Stimulated activated CD8-positive, alpha-beta memory T cell treated with anti-CD3 and anti-CD28 coated beads, Interleukin-7, amount 100 ng/mL, for 1 hour (primary cell): ENCODE measurements at places on chromosomes 13 and 19.
A peak's percentile ranks its signal among the peaks of the same experiment; 100 is the strongest.

DNA sequence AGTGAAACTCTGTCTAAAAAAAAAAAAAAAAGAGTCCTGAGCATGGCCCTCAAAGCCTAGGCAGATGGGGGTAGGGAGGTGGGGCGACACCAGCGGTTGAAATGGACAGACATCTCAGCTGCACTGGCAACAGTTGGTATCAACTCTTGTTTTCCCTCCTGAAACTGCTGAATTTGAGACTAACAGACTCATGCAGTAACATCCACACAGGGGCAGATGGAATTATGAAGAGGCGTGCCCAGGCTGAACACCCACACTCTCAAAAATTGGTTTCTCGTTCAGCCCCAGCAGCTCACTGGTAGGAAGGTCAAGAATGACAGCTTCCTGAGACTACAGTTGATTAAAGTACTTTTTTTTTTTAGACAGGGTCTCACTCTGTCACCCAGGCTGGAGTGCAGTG is 24.1 kb downstream of the PBX4 start:
- no peak for DNase-seq

DNA sequence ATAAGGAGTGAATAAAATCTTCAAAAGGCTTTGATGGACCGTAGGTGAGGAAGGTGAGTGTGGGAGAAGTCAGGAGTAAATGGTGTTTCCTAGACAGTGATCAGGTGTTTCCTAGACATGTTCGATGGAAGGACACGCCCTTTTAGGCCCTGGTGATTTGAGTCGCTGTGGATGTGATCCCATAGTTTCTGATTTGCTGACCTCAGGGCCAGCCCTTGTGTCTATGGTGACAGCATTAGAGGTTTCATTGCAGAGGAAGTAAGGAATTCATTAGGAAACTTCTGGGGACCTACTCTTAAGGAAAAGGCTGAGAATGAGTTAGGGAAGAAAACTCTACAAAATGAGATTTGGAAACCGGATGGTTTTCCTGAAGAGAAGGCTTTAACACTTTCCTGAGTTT is 31.5 kb upstream of the RNF113B start:
- no peak for DNase-seq

DNA sequence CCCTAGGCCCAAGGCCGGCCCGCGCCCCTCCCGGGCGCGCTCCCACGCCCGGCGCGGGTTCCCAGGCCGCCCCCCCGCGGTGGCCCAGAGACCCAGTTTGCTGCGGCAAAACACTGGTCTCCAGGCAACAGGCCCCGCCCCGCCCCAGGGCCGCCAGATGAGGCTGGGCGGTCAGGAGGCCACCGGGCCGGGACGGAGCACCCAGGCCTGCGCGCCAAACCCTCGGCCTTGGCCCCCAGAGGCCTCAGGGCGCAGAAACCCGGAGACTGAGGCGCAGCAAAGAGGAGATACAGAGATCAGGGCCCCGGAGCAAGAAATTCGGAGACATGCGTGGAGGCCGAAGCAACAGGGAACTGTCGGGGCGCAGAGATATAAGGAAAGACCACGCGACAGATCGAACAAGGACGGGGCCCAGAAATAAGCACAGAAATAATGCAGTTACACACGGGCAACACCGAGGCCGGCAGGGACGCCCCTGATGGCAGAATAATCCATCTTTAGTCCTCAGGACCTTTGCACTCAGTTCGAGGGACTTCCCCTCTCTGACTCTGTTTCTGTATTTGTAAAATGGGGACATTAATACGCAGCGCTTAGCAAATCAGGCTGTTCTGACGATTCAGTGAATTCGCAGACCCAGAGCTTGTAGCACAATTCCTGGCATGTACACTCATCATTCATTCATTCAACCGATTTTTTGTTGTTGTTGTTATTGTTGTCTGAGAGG is 20.8 kb upstream of the ERCC1 start:
- peak; percentile 67 for DNase-seq

DNA sequence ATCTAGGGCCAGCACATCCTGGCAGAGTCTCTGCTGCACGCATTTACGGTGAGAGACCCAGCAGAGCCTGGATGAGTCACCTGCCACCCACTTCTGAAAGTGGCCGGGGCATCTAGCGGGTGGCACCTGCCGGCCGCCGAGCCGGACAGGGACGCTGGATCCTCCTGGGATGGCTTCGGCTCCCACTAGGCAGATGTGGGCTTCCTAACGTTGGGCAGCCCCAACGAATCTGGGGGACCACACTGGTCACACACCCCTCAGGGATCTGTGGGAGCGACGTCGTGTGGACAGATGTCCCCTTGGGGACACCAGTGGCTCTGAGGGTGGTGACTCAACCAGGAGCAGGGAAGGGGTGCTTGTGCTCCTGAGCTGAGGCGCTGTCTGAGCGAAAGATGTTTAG is 32.2 kb downstream of the TMEM255B start:
- no peak for DNase-seq

- DNase-seq, result no peak
Observed at GRCh38 chr13:109243311-109243951, 543.0 kb downstream of the IRS2 start.

GRCh38 chr13:30395192-30396158 is 26.8 kb upstream of the UBE2L5 start:
- no peak for DNase-seq

DNA sequence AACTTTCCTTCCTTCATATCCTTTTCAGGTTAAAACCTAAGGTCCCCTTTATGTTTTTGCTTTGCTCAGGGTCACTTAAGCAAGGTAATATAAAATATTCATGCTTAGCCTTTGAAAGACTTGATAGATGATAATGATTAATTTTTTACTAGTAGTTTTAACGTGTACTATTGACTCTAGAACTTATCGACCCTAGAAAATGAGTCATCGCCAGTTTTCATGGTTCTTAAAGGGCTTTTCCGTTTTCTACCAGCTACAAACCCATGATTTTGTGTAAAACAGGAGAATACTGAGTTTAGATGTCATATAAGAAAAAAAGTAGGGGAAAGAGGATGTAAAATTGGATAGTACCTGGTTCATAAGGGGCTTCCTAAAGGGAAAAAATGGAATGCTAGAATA is 75.7 kb downstream of the DHRS12 start:
- DNase-seq, result no peak
